ENCODE measurements at places on chromosomes 3 and 15.

DNA sequence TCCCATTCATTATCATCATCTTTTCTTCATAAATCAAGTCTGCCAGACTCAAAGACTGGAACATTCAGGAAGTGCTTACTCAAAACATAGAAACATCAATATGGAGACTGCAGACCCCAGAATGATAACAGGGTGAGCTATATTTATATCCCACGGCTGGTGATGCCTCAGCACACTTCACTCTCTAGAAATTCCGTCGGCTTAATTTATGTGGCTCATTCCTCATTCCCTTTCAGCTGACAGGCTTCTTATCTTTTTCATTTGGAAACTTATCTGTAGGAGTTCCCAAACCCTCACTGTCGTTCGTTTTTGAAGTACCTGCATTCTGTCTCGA is 45.5 kb downstream of the RFTN1 start:
- no peak for DNase-seq

GRCh38 chr3:193857996-193858395 is 265.0 kb downstream of the OPA1 start:
- DNase-seq = no peak

- DNase-seq = no peak
Measured at GRCh38 chr3:11000528-11000927, 8.0 kb downstream of the SLC6A1 start.

GRCh38 chr3:132380920-132381319 is 36.4 kb upstream of the DNAJC13 start:
- DNase-seq = no peak

DNA sequence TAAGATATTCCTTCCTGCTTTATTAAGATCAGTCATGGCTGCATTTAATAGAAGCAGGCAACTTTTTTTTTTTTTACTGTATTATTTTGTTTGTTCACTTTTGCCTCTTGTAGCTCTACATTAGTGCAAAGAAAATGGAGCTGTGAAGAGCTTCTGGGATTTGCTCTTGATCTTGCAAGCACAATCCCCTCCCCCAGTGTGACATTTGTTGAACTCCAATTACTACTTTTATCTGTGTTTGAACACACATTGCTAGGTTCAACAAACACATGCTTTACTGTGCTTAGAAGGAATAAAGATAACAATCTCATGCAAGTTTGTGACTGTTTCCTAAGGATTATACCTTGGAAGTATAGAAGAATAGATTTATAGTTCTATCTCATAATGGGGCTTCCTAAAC is 648.8 kb downstream of the NLGN1 start:
- DNase-seq = no peak

DNA sequence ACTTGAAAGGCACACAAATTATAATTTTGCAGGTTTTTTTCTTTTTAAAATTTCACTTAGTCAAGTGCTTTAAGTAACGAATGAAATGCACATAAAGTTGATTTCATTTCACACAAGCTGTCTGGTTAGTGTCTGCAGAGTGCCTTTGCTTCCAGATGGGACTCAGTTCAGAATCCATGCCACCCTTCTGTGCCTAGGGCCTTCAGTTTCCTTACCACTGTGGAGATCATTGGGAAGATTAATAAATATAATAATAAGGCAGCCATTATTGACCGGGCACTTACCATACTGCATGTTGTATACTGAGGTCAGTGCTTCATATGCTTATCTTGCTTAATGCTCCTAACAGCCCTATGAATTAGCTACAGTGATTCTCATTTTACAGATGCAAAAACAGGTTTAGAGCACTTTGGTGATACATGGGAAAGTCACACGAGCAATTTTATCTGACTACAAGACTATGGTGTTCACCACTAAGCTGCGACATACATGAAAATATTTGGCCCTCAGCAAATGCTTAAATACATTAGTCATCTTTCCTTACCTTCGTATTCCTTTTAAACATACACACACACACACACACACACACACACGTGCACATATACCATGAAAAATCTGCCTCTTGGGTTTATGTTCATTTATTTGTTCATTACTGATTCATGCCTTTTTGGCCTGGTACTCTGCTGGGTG is 3.1 kb downstream of the NMNAT3 start:
- no peak for DNase-seq

DNA sequence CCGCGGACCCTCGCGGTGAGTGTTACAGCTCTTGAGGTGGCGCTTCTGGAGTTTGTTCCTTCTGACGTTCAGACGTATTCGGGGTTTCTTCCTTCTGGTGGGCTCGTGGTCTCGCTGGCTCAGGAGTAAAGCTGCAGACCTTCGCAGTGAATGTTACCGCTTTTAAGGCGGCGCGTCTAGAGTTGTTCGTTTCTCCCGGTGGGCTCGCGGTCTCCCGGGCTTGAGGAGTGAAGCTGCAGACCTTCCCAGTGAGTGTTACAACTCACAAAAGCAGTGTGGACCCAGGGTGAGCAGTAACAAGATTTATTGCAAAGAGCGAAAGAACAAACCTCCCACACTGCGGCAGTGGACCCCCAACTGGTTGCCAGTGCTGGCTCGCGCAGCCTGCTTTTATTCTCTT is 177.1 kb downstream of the UACA start:
- no peak for DNase-seq

DNA sequence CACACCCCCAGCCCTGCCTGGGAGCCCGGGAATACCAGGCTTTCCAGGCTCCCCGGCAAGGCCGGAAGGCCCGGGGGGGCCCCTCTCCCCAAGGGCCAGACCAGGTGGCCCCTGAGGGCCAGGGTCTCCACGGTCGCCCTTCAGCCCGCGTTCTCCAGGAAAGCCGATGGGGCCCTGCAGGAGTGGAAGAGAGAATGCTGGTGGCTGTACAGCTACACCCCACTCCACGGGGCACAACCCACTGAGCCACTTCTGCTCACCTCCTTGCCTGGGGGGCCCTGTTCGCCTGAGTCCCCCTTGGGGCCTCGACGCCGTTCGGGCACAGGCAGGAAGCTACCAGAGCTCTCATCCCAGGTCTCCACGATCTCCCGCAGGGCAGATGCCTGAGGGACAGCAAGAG is 11.8 kb upstream of the UCN2 start:
- DNase-seq = no peak

DNA sequence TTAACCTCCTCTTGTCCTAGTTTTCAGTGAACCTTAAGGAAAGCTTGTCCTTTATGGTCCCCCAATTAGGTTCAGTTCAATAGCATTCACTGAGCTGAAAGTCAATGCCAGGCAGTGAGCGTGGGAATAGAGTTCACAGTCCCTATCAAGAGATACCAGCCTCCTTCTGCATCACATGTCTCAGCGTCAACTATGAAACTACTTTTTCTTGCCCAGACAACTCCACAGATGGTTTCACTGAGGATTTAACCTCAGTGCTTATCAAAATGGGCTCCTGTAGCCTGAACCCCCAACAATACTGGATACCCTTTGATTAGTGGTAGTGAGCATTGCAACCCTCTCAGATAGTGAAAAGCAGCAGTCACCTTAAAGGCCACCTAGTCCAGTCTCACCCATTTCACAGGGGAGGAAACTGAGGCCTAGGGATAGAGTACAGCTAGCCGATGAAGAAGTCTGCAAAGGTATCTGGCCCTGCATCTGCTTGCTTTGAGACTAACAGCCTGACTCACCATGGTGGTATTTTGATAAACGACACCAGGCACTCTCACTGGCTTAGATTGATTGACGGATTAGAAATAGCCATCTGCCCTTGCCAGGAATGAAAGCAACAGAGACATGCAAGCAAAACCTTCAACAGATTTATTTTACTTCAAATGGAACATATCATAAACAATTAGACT is 1.6 kb upstream of the UBA3 start:
- DNase-seq = no peak

DNA sequence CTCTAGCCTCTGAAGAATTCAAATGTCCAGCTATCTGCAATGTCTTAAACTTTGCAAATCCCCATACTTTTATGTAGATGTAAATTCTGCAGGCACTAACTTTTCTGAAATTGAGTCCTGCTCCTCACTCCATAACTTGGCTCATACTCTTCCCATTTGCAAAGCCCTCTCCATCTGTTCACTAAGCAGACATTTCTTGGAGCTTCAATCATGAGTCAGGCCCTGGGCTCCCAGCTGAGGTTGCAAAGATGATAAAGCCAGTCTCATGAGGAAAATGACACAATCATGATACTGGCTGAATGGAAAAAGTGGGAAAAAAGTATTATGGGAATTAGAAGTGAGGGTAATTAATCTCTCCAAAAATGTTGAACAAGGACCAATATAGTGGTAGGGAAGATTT is 507.6 kb downstream of the NR2F2 start:
- no peak for DNase-seq

- DNase-seq = no peak
Measured at GRCh38 chr15:31557899-31558298, 231.3 kb downstream of the KLF13 start.

- DNase-seq = no peak
Measured at GRCh38 chr15:28944286-28944685, 58.5 kb downstream of the APBA2 start.

GRCh38 chr3:166799-167198 is 29.8 kb upstream of the CHL1 start:
- DNase-seq = no peak

GRCh38 chr3:197942956-197943556 is 6.9 kb upstream of the RPL35A start:
- DNase-seq = no peak
